ENCODE measurements at places on chromosomes 16 and 17.

GRCh38 chr16:51141541-51141940 lies 9.5 kb downstream of the SALL1 start:
- DNase-seq, result no peak

DNA sequence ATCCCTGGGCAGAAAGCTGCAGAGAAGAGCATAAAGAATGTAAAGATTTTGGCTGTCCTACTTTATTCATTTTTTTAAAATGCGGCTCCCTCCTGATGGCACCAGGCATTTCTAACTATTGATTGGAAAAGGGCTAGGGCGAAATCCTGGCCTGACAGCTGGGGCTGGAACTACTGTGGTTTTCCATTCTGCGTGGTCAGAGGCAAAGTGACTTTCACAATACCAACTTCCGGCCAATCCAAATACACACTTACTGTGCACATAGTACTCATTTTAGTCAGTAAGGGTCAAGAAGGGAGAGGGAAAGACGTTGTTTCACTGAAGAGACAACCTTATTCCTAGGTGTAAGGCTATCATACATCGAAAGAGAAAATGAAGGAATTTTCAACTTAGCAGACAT lies 113.8 kb upstream of the PMFBP1 start:
- DNase-seq, result no peak

GRCh38 chr16:54027995-54028394 lies 258.6 kb downstream of the IRX3 start:
- DNase-seq, result no peak

GRCh38 chr16:84874553-84874952 lies 54.8 kb downstream of the CRISPLD2 start:
- no peak for DNase-seq

GRCh38 chr17:34639706-34640425 lies 60.5 kb downstream of the TMEM132E start:
- DNase-seq, result no peak

GRCh38 chr17:21248500-21248899 lies 4.7 kb downstream of the NATD1 start:
- no peak for DNase-seq

GRCh38 chr17:48747445-48748363 lies 19.2 kb upstream of the HOXB13 start:
- no peak for DNase-seq

DNA sequence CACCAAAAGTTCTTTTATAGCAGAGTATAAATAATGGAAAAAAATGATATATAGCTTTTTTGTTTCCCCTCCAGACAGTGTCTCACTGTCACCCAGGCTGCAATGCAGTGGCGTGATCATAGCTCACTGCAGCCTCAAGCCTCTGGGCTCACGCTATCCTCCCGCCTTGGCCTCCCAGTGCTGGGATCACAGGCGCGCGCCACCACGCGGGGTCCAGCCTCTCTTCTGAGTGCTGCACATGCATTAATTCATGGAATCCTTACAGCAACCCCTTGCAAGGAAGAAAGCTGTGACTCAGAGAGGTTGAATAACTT lies 18.0 kb upstream of the ZNF629 start:
- no peak for DNase-seq

DNA sequence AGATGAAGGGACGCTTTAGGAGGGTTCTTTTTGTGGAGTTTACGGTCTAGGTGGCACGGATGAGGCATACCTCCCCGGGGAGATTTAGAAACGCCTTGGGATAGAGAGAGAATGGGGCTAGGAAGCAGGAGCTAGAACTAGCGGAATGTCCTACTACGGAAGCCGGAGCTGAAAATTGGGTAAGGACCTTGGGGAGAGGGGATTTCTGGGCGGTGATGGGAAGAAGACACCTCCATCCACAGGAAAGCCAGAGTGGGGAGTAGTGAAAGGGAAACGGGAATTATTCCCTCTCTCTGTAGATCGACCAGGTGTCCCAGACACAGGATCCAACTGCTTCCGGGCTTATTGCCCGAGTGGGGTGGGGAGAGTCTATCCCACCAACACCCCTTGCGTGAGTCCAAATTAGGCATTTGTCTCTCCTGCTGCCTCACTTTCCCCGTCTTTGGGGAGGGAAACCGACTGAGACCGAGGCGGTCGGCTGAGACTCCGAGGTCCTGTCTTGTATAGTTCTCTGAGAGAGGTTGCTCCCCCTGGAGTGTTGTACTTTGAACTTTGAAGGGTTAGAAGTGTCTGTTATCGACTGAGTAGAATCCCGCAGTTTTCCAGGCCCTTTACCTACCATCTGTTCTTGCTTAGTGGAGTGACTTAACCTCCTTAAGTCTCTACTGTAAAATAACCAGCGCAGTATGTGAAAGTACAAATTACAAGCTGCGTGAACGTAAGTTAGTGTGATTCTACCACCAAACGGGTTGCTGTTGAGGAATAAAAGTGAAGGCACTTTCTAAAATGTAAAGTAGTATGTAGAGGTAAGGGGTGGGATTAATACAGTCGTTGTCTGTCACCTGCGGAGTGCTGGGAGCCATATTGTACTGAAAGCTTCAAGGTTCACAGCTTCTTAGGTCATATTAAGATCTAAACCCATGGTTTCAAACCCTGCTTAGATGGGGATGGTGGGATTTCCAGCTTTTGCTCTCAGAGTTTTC lies 1.0 kb downstream of the RSPRY1 start:
- DNase-seq, result no peak

DNA sequence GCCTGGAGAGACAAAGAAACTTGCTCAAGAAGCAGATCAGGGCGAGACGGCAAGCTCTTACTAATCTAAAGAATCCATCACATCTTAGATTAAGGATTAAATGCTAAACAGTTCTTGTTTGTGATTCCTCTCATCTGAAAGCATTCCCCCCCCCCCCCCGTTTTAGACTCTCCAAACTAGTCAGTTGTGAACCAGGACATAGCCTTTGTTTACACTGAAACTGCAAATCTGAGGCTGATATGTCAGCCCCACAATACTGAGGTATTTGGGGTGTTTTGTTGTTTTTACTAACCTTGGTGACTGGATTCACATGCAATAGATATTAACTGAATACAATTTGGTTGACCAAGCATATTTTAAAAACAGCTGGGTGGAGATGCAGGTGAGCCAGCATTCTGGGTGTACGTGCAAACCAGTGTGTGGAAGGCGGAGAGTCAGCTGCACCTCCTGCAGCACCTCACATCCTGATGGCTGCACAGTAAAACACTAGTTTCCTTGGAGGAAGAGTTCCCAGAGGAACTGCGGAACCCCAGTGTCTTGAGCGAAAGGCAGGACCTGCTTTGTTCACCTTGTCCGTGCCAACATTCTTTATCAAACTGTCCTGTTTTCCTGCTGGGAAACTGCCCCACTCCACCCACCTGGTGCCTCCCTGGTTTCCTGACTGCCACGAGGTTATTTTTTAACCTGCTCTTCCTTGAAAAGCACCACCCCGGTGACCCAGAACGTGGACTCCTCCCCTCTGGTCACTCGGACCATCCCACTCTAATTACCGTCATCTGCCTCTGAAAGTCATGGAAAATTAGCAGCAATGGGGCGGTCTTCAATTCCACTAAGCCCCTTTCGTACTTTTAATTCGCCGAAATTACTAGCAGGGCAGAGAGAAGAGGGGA lies 1.2 kb upstream of the YPEL2 start:
- no peak for DNase-seq

DNA sequence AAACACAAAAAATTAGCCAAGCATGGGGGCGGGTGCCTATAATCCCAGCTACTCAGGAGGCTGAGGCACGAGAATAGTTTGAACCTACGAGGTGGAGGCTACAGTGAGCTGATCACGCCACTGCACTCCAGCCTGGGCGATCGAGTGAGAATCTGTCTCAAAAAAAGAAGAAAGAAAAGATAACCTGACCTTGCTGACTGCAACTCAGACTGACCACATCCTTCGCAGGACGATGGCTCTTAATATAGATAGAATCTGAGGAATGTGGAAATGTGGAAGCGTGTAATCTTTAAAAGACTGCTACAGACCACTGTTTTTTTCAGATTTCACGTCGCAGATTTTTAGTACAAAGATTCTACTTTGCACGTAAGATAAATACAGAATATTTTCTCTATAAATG lies 37.8 kb downstream of the KLHDC4 start:
- no peak for DNase-seq

- DNase-seq, result no peak
Measured at GRCh38 chr17:82378741-82379021, 7.1 kb downstream of the UTS2R start.

- no peak for DNase-seq
Measured at GRCh38 chr17:33977729-33978514, 277.2 kb upstream of the CCL2 start.

GRCh38 chr16:47236716-47237115 lies 93.0 kb upstream of the NETO2 start:
- DNase-seq, result no peak

DNA sequence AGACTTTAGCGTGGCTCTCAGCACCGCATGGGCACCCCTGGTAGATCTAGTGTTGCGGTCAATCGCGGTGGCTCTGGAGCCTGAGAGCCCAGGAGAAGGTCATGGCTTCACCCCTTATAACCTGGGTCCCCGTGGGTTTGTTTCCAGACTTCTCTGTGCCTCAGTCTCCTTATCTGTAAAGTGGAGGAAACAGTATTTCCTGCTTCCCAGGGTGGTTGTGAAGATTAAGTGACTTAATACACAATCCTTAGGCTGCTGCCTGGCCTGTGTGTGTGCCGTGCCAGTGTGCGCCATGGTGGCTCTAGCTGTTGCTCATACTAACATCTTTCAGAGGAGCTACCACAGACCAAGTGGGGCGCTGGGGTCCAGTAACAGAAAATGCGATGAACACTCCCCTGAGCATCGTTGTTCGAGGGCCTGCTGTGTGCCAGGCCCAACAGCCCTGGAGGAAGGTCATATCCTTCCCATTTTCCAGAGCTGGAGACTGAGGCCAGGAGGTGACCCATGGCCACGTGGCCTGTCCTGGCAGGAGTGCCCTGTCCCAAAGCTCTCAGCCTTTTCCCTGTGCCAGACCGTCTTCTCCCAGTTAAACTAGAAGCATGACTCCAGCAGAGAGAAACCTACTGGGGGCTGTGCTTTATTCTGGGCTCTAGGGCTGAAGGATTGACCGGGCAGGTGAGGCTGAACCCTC lies 70.1 kb downstream of the CMIP start:
- no peak for DNase-seq

DNA sequence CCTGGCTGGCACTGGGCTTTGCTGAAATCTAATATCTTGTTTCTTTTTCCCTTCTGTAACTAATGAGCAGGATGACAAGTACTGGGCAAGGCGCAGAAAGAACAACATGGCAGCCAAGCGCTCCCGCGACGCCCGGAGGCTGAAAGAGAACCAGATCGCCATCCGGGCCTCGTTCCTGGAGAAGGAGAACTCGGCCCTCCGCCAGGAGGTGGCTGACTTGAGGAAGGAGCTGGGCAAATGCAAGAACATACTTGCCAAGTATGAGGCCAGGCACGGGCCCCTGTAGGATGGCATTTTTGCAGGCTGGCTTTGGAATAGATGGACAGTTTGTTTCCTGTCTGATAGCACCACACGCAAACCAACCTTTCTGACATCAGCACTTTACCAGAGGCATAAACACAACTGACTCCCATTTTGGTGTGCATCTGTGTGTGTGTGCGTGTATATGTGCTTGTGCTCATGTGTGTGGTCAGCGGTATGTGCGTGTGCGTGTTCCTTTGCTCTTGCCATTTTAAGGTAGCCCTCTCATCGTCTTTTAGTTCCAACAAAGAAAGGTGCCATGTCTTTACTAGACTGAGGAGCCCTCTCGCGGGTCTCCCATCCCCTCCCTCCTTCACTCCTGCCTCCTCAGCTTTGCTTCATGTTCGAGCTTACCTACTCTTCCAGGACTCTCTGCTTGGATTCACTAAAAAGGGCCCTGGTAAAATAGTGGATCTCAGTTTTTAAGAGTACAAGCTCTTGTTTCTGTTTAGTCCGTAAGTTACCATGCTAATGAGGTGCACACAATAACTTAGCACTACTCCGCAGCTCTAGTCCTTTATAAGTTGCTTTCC lies 56.0 kb downstream of the HLF start:
- no peak for DNase-seq

GRCh38 chr16:56202036-56202435 lies 10.7 kb downstream of the GNAO1 start:
- DNase-seq, result no peak

DNA sequence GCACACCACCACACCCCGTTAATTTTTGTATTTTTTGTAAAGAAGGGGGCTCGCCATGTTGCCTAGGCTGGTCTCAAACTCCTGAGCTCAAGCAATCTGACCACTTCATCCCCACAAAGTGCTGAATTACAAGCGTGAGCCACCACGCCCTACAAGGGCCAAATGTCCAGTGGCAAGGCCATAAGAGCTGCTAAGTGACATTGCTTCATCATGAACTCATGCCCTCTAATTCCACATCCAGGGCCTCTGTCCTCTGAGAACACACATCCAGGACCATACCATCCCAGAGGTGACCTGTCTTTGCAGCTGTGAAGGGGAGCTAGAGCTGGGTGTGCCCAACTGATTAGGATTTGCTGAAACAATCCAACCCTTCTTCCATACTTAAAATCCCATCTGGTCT lies 25.6 kb upstream of the MEIOC start:
- no peak for DNase-seq

- peak; percentile 67 for DNase-seq
Measured at GRCh38 chr16:57795431-57795878, 6.8 kb downstream of the KIFC3 start.

GRCh38 chr17:78125138-78125913 lies 3.2 kb downstream of the TMC6 start:
- no peak for DNase-seq

GRCh38 chr17:31274252-31274651 lies 22.8 kb downstream of the OMG start:
- no peak for DNase-seq

DNA sequence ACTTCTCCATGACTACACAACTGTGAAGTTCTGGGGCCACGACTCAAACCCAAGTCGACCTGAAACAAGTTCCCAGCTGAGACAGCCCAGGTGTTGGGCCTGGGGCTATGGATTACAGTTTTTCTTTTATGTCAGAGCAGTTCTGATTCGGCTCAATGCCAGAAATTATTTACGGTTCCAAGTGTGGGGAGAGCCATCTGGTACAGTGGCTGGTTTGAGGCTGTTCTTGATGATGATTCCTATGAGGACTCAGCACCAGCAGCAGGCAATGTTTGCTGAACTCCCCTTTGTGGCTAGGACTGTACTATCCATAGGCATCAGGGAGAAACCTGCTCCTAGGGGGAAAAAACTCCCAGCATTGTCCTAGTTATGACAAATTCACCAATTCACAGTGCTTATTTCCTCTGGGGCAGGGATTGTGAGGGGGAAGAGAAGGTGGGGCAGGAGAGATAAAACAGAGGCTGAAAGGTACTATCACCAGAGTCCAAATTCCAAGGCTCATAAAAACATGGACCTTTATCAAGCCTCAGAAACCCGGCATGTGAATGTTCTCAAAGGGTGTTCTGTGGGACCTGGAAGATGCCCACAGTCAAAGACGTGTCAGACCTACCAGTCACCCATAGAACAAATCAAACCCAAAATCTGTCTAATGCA lies 18.2 kb upstream of the CMTM4 start:
- DNase-seq, result no peak

DNA sequence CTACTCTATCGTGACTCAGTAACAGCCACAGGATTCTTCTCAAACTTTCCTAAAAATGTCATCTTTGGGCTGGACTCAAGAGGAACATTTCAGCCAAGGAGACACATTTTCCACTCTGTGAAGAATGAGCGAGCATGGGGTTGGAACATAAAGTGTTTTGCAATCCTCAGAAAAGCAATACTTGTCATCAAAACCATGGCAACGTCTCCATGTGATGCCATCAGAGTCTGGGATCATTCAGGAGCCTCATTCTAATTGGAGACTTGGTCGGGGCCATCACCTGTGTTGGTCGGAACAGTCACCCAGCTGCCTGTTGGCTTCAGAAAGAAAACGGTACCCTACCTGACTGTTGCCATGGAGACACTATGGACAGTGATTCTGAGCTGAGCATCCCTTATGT lies 25.5 kb downstream of the MYOCD start:
- no peak for DNase-seq

Data from GM12891 (cell line).